Renal pelvis (tissue), 12 donors: ENCODE measurements at places on chromosomes 13 and 19. TPM values are rescaled to one million over a fixed set of nuclear protein-coding genes. Genes with fewer than 3 reads are reported as not detected.
A peak's percentile ranks its signal among the peaks of the same experiment; 100 is the strongest.

GRCh38 chr19:33879818-33880575 lies 83.3 kb downstream of the KCTD15 start:
- no peak for DNase-seq

DNA sequence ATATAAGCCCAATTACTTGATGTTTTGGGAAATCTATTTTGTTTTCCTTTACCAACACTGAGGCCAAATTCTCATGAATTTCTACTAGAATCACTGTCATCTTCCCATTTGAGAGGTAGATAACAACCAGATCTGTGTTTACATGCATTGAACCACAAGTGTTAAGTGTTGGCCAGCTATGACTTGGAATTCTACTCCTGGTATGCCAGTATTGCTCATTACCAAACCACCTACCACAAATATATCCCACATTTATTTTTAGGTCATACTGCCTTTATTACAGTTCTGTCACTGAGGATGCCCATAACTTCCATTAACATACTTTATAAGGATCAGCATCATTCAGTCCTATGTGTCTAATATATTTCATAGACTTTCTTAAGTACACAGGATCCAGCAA lies 328.9 kb downstream of the DIAPH3 start:
- DNase-seq: no peak

DNA sequence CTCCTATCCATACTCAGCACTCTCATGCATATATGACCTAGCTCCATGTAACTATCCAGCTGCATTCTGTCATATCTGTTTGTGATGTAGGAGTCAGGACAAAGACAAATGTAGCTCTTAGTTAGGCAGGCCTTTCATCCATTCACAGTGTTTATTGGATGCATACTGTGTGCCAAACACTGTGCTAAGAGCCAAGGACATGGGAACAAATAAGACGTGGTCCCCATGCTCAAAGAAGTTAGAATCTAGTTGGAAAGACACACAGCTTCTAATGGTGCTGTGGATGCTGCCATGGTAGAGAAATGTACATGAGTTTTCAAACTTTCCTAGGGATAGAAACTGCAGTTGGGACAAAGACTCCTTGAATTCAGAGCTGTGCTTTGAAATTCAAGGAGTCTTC lies 31.7 kb upstream of the IL17D start:
- no peak for DNase-seq

DNA sequence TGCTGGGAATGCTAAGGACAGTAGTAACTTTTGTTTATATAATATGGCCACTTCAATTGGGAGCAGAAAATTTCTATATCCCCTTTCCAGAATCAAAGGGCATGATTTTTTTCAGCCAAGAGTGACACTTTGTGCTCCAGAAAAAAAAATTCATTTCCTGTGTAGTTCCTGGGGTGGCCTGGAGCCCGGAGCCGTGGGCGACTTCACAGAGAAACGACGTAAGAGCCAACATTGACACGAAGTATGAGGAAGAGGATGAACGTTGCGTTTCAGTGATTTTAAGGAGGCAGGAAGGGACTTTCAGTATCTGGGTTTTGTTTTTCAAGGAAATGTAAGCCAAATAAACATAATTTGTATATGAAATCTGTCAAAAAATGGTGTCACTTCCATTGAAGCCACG lies 187.6 kb downstream of the STK24 start:
- no peak for DNase-seq

DNA sequence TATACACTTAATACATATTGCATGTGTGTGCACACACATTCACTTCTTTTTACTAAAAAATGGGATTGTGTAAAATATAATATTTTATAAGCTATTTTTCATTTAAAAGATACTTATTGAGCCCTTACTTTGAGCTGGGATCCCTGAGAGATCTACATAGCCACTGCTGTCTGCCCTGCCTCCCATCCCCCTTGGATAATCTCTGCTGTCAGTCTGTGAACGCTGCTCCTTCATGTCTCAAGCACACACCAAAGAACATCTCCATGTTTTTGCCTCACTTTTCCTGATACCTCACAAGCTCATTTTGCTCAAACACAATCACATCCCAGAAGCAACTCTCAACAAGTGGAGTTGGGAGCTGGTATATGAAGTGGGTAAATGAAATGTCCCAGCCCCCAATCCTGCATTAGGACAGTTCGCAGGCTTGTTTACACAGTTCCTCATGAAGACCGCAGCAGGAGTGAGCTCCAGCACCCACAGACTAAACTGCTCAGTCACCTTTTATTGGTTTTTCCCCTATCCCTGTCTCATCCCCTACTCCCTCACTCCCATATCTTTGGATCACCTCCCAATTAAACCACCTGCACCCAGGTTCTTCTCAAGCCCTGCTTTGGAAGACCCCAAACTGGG lies 108.3 kb upstream of the FRY start:
- no peak for DNase-seq

DNA sequence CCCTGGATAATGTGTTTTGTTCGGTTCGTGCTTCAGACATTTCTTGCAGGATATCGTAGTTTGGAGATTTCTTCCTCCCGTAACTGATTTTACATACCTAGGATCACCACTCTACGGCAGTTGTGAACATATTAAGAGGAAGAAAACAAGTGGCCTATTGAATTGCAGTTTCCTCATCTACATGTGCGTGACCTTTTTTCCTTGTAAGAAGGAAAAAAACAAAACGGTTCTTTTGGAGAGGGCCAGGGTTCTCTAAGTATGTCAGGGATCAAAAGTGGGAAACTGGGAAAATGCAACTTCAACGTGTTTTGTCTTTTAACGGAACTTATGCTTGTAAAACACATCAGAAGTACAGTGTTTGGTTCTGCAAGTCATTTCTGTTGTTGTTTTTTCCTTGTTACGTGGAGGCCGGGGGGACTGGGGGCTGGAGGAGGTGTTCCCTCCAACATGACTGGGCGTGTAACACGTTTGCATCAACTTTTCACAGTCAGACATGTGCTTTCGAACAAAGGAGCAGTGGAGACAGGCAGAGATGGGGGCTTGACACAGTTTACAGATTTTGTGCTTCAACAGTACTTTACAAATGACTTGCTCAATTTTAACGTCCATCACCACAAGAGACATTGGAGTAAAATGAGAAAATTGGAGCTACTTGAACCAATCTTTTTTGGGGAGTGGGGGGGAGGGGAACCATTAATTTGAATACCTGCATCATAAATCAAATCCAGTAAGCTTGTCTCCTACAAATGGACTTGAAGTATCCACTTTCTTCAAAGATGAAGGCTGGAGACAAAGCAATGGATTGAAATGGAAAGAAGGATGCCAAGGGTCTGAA lies 3.8 kb downstream of the ZC3H4 start:
- no peak for DNase-seq

GRCh38 chr19:1274852-1275259 lies 474 bp upstream of the FAM174C start:
- no peak for DNase-seq

DNA sequence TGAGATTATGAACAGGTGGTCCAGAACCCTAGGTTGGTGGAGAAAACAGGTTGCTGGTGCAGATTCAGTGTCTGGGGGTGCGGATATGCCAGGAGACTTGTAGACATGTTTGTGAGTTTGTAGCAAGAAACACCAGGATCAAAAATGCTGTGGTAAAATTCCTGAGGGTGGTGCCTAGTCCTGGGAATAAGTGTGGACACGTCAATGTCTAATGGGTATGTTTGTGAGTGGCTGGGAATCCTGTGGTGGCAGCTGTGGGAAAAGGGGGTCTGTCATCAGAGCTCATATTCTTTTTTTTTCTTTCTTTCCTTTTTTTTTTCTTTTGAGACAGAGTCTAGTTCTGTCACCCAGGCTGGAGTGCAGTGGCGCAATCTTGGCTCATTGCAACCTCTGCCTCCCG lies 7.2 kb downstream of the ZNF708 start:
- DNase-seq: no peak

DNA sequence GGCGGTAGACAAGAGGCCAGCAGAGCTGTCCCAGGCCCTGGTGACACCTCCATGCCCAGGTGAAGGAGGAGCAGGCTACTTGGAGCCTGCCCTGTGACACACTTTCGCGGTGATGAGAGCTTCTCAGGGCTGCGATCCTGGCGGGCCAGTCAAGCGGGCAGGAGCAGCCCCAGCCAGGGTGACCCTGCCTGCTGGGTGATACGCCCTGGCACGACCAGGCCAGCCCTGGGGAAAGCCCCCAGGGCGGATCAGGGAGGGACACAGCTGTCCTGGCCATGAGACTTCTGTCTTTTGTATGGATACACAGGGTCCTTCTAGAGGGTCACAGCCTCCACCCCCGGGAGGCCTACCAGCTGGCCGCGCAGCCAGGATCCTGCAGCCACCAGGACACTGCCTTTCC lies 13.1 kb downstream of the DNM2 start:
- no peak for DNase-seq

GRCh38 chr13:41791056-41791455 lies 169.9 kb downstream of the VWA8 start:
- no peak for DNase-seq

GRCh38 chr13:76471486-76471885 lies 414.7 kb downstream of the KCTD12 start:
- DNase-seq: no peak

DNA sequence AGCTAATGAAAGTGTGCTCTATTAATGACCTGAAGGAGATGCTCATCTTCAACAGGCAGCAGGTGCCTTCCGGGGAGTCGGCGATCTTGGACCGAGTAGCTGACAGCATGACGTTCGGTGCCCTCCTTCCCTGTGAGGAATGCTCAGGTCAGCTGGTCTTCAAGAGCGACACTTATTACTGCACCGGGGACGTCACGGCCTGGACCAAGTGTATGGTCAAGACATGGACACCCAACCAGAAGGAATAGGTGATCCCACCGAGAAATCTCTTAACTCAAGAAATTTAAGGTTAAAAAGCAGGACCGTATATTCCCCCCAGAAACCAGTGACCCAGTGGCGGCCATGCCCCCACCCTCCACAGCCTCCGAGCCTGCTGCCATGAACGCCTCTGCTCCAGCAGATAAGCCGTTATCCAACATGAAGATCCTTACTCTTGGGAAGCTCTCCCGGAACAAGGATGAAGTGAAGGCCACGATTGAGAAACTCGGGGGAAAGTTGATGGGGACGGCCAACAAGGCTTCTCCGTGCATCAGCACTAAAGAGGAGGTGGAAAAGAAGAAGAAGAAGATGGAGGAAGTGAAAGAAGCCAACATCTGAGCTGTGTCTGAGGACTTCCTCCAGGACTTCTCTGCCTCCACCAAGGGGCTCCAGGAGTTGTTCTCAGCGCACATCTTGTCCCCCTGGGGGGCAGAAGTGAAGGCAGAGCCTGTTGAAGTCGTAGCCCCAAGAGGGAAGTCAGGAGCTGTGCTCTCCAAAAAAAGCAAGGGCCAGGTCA lies 22.8 kb upstream of the ANKRD10 start:
- no peak for DNase-seq

GRCh38 chr13:53847502-53847901 lies 818.9 kb downstream of the OLFM4 start:
- DNase-seq: no peak

GRCh38 chr19:52176574-52176973 lies 5.2 kb upstream of the ZNF836 start:
- no peak for DNase-seq

DNA sequence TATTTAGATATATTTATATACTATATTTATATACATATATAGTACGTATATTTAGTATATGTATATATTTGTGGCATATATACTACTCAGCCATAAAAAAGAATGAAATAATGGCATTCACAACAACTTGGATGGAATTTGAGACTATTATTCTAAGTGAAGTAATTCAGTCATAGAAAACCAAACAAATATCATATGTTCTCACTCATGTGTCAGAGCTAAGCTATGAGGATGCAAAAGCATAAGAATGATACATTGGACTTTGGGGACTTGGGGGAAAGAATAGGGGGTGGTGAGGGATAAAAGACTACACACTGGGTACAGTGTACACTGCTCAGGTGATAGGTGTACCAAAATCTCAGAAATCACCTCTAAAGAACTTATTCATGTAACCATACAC lies 1015.7 kb downstream of the EFNB2 start:
- DNase-seq: no peak

DNA sequence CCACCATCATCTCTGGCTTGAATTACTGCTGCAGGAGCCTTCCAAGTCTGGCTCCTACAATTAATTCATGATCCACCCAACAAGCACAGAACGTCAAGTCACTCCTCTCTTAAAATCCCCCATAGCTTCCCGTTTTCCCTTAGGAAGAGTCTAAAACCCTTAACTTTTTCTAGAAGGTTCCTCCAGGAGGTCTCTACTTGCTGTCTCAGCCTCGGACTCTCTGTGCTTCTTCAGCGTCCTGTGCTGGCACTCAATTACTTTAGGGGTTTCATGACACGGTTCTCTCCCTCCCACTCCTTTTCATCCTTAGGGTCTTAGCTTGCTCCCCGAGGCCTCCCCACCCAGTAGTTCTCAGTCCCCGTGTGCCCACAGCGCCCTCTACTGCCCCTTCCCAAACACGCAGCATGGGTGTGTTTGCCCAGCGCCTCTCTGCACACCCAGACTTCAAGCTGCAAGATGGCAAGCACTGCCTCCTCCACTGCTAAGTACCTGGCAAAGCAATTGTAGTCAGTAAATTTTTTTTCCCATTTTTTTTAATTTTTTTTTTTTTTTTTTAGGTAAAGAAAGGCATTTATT lies 25.8 kb upstream of the MAP3K10 start:
- peak; percentile 23 for DNase-seq

Gene CD33
- polyA plus RNA-seq: 2.5 TPM

Gene IZUMO2
- polyA plus RNA-seq: not detected

Gene MPHOSPH8
- polyA plus RNA-seq: 83.6 TPM

Gene SHD
- 1.3 TPM for polyA plus RNA-seq

Gene SPACA4
- not detected for polyA plus RNA-seq

Gene SLC25A41
- polyA plus RNA-seq: 2.4 TPM
